Inflammatory macrophage treated with lipopolysaccharide for 1 hour (primary cell): ENCODE measurements at places on chromosomes 6 and 20.

GRCh38 chr6:145199961-145200360 lies 535.4 kb downstream of the EPM2A start:
- peak; percentile 31 for DNase-seq

DNA sequence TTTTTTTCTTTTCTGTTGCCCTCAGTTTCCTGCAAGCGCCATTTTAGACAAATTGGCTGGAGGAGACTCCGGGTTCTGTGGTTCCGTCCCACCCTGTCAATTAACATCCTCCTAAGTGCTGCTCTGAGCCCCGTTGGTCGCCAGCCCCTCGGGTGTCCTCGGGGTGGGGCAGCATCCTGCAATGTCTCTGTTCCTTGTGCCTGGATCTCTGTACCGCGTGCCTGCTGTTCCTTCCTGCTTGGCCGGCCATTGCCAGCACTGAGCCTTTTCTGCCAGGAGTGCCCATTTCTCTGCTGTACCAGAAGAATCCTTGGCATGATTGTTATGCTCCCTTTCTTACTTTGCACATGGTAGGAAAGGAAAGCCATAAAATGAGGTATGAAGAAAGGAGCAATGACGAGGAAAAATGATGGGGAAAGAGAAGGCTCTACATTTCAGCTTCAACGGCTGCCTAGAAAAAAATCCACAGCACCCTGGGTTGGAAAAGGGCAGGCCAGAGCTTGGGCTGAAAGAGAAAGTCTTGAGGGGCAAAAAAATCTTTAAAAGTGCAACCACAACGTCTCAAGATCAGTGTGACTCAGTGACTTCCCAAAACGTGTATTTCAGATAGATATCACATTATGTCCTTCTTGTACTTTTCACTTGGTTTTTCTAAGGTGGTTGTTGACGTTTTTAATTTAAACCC lies 256.7 kb downstream of the CLIC5 start:
- no peak for DNase-seq

- no peak for DNase-seq
These were observed 280.6 kb downstream of the LAMA2 start for GRCh38 chr6:129163551-129163950.

DNA sequence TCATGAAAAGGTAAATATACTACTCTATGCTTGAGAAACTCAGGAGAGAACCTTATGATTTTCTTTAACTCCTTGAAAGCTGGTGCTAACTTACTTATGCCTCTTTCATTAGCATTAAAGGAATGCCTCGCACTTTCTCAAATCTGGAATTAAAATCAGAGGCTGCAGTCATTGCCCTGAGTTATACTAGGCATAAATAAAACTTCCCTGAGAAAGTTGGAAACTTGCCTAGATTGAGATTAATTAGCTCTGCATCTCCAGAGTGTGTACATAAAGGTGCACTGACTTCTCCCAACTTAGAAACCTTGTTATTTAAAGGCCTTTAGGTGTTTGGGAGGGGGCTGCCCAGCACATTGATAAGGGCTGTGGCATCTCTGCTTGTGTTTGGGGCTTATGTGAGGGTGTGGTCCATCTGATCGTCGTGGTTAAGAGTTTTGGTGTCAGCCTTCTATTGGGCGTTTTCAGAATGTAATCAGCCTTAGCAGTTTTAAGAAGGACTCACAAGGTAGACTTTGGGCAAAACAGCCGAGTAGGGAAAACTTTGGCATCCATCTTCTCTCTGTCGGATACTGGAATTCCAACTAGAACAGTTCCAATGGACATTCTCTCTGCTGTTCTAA lies 32.1 kb upstream of the CCN6 start:
- DNase-seq, result no peak

- DNase-seq, result no peak
These were observed 16.8 kb downstream of the VEGFA start for GRCh38 chr6:43786664-43787329.

- peak; percentile 48 for DNase-seq
These were observed 50.4 kb downstream of the HLA-DPB1 start for GRCh38 chr6:33126101-33126714.

- DNase-seq, result no peak
These were observed 77.1 kb downstream of the LMBRD1 start for GRCh38 chr6:69719602-69720193.

- no peak for DNase-seq
These were observed 474.6 kb upstream of the MMS22L start for GRCh38 chr6:97757575-97757974.

GRCh38 chr20:23253524-23253923 lies 97.1 kb upstream of the NXT1 start:
- no peak for DNase-seq

DNA sequence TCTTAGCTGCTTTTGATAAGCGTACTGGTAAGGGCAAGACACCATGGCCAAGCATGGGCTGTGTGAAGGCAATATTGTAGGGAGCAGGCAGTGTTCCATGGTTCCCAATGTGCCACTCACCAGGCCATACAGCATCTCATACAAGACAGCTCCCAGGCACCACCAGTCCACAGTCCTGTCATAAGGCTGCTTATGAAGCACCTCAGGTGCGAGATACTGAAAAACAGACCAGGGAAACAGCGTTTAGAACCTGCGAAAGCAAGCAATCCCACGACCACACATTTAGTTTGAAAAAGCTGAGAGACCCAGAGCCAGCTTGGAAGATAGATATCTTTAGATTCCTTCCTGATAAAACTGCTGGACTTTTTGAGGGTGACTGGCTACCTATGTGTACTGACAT lies 119.1 kb upstream of the SLC2A12 start:
- DNase-seq, result peak; percentile 41

DNA sequence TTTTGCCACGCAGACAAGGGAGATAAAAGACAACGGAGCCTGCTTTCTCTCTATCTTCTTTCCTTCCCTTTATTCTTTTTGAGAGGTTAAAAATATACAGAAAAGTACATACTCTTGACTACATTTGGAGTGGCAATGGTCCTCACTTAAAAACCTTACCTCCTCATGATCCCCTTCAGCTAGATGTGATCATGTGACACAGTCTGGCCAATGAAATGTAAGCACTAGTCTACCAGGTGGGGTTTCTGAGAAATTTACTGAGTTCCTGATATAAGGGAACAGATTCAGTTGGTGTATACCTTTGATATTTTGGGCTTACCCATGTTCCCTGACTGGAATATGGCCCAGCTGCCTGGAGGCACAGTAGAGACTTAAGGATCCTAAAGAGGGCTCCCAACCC lies 165.5 kb upstream of the BEND3 start:
- DNase-seq, result no peak

DNA sequence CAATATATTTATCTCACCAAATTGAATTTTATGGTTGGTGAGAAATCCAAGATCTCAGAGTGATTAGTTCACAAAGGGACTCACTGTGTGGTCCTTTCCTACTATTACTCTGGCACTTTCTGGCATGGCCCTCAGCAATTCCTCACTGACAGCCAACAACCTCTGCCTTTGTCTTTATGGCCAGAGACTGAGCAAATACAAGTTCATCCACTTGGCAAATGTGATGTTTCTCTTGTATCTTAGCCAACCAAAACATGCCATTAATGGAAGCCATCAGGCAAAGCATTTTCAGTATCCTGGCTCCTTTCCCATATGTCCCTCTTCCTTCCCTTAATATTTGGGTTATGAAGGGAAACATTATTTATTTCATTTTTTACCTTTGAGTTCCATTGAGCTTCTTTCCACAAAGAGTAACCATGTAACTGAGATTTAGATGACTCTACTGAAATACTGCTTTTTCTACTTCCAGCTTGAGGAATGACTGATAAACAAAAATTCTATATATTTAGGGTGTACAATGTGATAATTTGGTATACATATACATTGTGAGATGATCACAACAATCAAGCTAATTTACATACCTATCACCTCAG lies 30.8 kb upstream of the SMLR1 start:
- no peak for DNase-seq

GRCh38 chr20:25206063-25206403 lies 10.5 kb downstream of the ENTPD6 start:
- DNase-seq, result no peak

GRCh38 chr20:50041246-50041873 lies 58.6 kb downstream of the SNAI1 start:
- peak; percentile 43 for DNase-seq

DNA sequence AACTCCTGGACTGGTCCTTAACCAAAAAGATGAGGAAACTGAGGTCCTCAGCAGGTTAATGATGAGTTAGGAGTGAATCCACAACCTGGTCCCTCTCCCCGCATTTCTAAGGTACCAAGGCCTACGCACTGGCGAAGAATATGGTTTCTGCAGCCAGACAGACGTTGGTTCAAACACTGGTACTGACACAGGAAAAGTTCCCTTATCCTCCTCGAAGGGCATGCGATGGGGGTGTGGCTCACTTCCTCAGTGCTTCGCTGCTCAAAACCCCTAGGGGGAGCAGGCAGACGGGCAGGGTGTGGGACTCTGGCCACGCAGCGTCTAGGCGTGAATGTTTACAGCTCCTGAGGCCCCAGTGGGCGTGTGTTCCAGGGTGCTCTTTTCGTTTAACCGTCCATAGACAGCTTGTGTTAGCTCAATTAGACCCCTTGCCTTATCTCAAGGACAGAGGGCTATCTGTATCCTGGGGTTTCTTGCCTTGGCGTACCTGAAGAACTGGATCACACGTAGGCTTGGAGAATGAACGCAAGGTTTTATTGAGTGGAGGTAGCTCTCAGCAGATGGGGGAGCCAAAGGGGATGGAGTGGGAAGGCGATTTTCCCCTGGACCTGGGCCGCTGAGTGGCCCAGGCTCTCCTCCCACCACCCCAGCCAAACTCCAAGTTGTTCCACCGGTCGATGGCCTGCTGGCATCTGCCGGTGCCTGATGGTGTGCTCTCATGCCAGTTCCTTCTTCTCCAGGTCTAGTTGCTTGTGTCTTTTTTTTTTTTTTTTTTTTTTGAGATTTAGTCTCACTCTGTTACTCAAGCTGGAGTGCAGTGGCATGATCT lies 31.8 kb upstream of the PTPN1 start:
- peak; percentile 87 for DNase-seq

DNA sequence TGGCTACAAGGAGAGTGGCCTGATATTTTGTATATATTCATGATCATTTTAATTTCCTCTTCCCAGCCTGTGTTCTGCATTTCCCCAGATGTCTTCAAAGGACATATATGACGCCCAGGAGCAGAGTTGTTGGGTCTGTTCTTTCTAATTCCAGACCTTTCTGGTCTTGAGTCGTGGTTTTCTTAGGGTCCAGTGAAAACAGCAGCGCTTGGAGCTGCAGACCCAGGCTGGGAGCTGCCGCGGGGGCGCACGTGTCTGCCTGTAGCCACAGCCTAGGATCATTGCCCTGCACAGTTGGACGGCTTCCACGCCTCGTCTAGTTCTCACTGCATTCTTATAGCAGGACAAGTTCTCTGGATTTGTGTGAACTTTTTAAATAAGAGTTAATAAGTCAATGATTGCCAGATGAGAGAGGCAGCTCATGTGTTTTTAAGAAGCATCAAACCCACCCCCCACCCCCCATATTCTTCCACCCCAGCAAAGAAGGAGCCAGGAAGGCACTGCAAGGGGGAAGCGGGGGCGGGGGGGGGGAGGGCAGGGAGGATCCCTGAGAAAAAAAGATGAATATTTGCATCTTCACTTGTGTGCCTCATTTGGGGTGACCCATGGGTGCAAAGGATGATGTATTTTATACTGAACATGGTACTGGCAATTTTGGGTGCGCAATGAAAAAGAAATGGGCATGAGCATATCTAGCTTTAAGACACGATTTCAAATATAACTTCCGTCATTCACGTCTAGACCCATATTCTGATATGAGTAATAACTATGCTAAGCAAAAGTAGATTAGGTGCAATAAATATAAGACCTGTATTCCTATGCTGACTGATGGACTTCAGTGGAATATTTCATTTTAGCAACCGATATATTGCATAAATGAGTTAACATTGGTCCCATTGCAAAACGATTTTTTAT lies 160.0 kb downstream of the TBXT start:
- no peak for DNase-seq

DNA sequence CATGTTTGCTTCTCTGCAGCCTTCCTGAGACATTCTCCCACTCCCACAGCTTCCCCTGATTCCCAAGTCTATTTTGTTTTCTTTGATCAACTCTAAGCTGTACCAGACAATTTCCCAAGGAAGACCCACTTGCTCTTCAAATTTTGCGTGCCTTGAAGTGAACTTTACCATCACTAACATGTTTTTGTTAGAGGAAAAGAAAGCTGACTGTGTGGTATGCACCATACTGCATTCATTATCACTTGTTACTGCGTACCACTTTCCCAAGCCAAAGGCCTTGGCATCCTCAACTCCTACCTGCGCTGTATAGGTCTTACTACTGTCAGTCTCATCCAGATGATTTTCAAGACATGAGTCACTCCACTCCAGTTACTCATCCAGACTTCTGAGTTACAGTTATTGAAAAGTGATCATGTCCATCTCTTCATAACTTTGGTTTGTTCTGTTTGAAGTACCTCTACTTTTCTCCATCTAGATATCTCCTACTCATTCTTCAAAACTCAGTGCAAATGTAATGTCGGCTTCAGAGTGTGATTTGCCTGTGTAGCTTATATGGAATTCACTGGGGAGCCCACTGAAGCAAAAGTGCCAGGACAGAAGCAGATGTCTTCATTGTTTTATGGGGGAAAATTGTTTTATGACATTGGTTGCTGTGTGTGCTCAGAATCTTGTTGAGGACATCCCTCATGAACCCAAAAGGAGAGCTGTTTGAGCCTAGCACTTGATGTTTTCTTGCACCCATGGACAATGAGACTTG lies 5.2 kb downstream of the RPS12 start:
- DNase-seq, result no peak

- DNase-seq, result no peak
These were observed 45.7 kb upstream of the IRF4 start for GRCh38 chr6:345747-346385.

DNA sequence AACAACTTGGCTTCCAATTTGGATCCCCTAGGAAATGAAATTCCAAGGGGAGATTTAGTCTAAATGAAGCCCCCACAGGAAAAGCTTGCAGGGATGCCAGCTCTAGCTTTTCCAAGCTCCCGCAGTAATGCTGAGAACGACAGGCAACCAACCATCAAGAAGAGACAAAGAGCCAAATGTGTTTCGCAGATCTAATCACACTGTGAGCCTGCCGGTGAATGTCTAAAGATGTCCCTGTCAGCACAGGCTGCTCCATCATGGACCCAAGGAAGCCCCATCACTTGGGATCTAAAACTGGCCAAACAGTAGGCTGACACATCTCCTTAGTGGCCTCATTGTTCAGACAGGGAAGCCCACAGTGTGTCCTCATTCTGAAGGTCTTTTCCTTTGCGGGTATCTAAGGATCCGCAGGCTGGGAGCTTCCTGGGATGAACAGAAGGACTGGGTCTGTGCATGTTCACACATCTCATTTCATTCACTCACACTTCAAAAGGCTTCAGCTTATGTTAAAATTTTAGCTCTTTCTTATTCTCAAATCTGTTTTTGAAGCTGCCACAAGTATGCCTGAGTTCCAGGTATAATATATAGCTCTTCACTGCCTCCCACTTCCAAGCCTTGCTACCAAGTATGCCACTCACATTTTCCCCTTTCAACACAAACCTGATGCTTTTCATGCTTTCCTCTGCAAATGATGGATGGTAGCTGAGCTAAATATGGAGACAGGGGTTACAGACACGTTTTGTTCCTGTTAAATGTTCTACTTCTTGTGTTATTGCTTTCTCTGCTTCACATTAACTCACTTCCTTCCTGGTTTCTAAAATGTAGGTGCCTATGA lies 229.8 kb downstream of the HIVEP2 start:
- no peak for DNase-seq

- no peak for DNase-seq
These were observed 50.2 kb upstream of the ATXN1 start for GRCh38 chr6:16811277-16811979.
